Jurkat, Clone E6-1 (cell line): ENCODE measurements at places on chromosomes 1 and 21.

DNA sequence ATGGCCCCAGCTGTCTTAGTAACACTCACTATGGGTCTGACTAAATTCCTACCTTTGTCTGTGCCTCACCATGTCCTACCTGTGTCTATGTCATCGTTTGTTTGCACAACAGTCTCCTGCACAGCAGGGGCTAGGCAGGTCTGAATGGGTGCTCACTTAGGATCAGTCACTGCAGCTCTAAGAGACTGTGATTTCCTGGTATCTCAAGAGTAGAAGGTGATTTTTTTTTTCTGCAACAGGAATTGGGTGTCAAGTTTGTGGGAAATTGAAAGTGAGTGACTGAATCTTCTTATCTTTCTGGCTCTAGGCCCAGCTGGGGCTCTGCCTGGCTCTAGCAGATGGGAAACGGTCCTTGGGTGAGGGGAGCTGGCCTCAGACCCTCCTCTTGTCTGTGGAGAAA is 46.4 kb upstream of the TRABD2B start:
- no peak for DNase-seq

- DNase-seq = peak; percentile 9
Measured at GRCh38 chr1:178541829-178542553, 29.1 kb downstream of the TEX35 start.

GRCh38 chr1:212670301-212670700 is 29.3 kb downstream of the BATF3 start:
- no peak for DNase-seq

GRCh38 chr1:145983206-145983675 is 13.1 kb downstream of the TXNIP start:
- DNase-seq = no peak
